ENCODE measurements at places on chromosomes 7 and 10.

DNA sequence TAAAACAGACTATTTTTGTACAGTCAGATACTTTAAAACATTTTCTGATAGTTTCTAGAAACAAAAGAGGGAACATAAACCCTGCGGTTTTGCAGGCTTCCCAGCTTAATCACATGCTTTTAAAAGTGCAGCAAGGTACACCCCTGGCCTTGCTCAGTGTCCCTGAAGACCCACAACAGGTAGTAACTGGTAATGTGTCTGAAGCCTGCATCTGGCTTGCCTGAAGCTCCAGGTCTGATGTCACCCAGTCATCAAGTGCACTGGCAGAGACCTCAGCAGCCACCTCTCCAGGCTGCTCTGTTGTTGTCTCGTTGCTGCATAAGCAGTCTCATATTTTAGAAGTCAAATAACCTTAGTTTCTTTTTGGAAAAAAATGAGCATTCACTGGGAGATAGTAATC lies 376.1 kb upstream of the MTPN start:
- H3K27me3 ChIP-seq, result no peaks in the 10 kb centered on the region
- H3K4me3 ChIP-seq, result no peak overlapping the region
- no peak overlapping the region for H3K27ac ChIP-seq
- no peaks in the 10 kb centered on the region for H3K4me1 ChIP-seq

DNA sequence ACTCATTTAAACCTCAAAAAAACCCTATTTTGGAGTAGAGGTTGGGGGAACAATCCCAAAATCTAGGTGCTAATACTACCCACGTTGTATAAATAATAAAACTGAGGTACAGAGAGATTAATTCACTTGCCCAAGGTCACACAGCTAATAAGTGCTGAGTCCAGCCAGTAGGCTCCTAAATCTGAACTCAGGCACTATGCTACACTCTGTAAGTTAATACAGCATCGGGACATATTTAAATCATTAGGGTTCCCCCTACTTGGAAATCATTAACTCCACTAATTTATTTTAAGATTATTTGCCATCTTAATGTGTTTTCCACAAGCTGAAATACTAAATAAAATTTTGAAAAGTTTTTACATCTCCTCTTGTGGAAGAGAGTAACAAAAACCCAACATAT lies 24.2 kb downstream of the PIP4K2A start:
- no peaks in the 10 kb centered on the region for H3K27me3 ChIP-seq
- no peaks in the 10 kb centered on the region for H3K36me3 ChIP-seq
- DNase-seq, result no peak
- no peak overlapping the region for H3K27ac ChIP-seq
- H3K4me3 ChIP-seq, result no peak overlapping the region

DNA sequence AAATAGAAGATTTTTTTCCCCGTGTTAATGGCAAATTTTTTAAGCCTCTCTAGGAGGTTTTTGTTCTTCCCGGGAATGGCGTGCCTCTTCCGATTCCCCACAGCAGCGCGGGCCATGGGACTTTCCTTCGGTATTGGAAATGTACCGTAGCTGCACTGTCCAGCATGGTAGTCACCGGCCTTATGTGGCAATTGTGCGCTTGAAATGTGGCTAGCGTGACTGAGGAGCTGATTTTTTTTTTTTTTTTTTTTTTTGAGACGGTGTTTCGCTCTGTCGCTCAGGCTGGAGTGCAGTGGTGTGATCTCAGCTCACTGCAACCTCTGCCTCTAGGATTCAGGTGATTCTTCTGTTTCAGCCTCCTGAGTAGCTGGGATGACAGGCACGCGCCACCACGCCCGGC lies 938 bp upstream of the TCTN3 start:
- H3K36me3 ChIP-seq, result peaks cover 21% of the 10 kb centered on the region
- peak overlapping the region; percentile 69 for H3K27ac ChIP-seq

DNA sequence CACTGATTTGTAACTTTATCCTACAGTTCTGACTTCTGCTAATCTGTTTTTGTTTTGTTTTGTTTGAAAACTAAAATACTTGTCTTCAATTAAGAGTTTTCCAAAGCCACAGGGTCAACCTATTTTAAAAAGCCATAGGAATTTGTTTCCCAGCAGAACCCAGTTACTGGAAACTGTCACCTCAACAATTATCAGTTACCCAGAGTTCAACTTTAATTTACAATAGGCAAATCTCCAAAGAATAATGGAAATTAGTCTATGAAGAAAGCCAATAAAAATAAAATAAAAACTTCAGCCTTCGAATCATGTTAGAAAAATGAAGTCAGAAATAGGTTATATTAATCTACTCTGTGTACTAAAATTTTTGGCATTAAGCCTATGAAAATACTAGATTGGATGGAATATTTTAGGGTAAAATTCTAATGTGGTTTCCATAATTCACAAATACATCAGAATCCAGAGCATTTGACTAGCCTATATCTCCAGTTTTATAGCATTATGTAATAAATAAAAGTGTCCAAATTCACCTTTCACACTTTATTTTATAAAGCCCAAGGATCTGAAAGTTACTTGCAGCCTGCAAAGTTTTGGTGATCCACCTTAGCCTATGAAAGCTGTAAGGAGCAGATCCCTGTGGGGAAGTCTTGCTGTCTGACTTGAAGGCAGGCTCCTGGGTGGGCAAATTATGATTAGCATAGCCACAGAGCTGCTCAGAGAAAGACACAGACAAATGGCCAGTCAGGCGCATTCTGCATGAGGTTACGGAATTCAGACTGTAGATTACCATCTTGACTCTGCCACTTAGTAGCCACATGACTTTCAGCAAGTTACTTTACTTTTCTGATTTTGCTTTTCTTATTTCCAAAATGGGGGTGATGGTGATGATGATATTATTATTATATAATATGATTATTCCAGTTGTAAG lies 250.0 kb upstream of the HGF start:
- no peak for DNase-seq
- H3K36me3 ChIP-seq, result no peaks in the 10 kb centered on the region
- H3K4me1 ChIP-seq, result no peaks in the 10 kb centered on the region
- H3K27me3 ChIP-seq, result no peaks in the 10 kb centered on the region
- H3K4me3 ChIP-seq, result no peak overlapping the region
- H3K27ac ChIP-seq, result no peak overlapping the region

- no peak overlapping the region for H3K4me3 ChIP-seq
- no peak overlapping the region for H3K27ac ChIP-seq
- H3K4me1 ChIP-seq, result no peaks in the 10 kb centered on the region
- no peak for DNase-seq
- H3K36me3 ChIP-seq, result no peaks in the 10 kb centered on the region
- no peaks in the 10 kb centered on the region for H3K27me3 ChIP-seq
Observed at GRCh38 chr10:49112851-49113250, 2.5 kb downstream of the VSTM4 start.

DNA sequence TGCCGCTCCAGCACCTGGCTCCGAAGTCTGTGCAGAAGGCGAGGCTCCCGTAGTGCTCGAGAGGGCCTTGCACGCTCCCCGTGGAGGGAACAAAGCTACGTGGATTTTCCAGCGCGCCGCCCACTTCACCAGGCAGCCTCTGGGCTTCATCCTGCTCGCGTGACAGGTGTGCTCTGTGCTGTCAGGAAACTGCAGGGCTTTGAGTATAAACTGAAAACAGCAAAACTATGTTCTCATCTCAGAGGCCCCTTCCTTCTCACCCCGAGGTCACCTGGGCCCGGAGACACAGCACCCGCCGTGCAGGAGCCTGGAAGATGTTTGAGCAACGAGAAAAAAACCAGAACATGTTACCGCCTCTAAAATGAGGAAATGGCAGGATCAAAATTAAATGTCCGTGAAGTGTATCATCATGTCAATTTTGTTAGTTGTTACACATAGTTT lies 17.6 kb upstream of the GPR146 start:
- H3K4me1 ChIP-seq, result no peaks in the 10 kb centered on the region
- H3K4me3 ChIP-seq, result no peak overlapping the region
- H3K27ac ChIP-seq, result no peak overlapping the region
- no peaks in the 10 kb centered on the region for H3K36me3 ChIP-seq
- DNase-seq, result no peak
- H3K27me3 ChIP-seq, result no peaks in the 10 kb centered on the region

DNA sequence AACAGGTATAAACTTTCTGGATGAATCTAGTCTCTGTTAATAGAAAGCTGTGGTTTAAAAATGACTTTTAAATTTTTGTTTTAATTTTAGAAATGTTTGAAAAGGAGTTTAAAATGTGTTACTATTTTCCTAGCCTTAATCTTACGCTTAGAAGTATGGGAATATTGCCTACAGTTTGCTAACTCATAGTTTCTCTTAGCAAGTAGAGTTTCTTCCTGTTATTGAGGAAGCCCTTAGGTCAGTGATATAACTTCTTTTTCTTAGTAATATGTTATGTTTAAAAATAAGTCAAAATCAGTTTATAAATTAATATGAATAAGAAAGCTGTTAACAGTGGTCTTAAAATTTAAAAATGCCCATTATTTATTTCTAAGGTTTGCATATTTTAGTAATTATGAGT lies 3.1 kb downstream of the STARD3NL start:
- no peak for DNase-seq
- no peak overlapping the region for H3K4me3 ChIP-seq
- H3K27me3 ChIP-seq, result no peaks in the 10 kb centered on the region
- no peak overlapping the region for H3K27ac ChIP-seq

- peaks cover 50% of the 10 kb centered on the region for H3K4me1 ChIP-seq
- H3K36me3 ChIP-seq, result no peaks in the 10 kb centered on the region
- no peaks in the 10 kb centered on the region for H3K27me3 ChIP-seq
- DNase-seq, result no peak
- H3K27ac ChIP-seq, result no peak overlapping the region
- H3K4me3 ChIP-seq, result no peak overlapping the region
Observed at GRCh38 chr7:130419658-130420057, 21.2 kb downstream of the CEP41 start.

DNA sequence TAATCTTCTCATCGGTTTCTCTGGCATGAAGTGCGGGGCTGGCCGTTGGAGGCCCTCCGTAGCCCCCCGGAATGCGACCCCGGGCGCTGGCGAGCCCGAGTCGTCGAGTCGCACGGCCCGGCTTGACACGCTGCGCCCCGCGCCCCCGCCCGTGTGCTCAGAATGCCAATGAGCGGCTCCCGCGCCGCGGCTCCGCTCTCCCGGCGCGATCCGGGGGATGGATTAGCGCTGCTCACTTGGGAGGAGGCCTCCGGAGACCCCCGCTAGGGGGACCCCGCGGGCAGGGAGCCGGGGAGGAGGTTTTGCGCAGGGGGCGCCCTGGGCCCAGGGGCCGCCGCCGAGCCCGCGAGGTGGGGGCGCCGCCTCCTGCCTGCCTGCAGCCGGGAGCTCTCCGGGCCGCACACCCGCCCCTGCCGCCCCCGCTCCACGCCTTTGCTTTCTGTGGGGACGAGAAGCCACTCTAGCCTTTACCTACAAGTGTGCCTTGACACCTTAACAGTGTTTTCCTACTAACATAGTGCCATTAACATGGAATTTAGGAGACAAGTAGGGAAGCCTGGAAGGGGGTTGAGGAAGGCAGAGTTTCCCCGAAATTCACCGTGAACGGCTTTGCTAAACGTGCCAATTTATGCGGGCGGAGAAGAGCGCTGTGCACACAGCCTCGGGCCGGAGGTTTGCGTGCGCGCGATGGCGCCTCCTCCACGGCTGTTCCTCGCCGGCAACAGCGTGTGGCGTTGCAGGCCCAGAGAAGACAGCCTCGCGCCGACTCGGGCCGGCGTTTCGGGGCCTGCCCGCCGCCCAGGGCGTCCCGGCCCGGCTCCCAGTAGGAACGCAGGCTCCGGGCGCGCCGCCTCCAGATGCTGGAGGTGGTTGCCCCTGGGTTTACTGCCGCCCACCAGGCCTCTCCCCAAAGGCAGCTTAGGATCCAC lies 7.1 kb downstream of the SHH start:
- no peak overlapping the region for H3K27ac ChIP-seq
- no peaks in the 10 kb centered on the region for H3K36me3 ChIP-seq
- peaks cover 9% of the 10 kb centered on the region for H3K27me3 ChIP-seq
- DNase-seq, result no peak
- no peak overlapping the region for H3K4me3 ChIP-seq

GRCh38 chr7:11848251-11848650 lies 16.3 kb upstream of the THSD7A start:
- H3K4me1 ChIP-seq, result no peaks in the 10 kb centered on the region
- no peak for DNase-seq
- H3K36me3 ChIP-seq, result no peaks in the 10 kb centered on the region

DNA sequence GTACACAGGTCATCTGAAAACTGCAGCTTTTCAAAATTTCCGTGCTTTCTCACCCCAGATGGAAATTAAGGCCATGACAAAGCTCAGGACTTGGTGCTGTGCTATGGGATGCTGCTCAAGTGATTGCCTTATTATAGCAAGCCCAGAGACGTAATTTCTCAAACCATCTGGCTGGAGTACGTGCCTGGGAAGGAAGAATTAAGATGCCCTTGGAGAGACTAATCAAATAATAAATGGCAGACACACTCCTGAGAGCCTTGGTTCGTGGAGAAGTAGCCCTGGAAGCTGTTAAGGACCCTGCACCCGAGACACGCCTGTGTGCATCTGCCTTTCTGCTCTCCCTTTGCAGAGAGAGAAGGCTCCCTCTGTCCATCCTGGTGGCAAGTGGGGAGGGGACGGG lies 38.3 kb upstream of the PRLHR start:
- DNase-seq, result no peak
- H3K36me3 ChIP-seq, result no peaks in the 10 kb centered on the region
- H3K4me3 ChIP-seq, result no peak overlapping the region

GRCh38 chr7:38682606-38683005 lies 51.4 kb upstream of the AMPH start:
- no peak overlapping the region for H3K4me3 ChIP-seq
- peaks cover 4% of the 10 kb centered on the region for H3K27me3 ChIP-seq
- H3K27ac ChIP-seq, result no peak overlapping the region
- no peaks in the 10 kb centered on the region for H3K4me1 ChIP-seq
- H3K36me3 ChIP-seq, result no peaks in the 10 kb centered on the region

DNA sequence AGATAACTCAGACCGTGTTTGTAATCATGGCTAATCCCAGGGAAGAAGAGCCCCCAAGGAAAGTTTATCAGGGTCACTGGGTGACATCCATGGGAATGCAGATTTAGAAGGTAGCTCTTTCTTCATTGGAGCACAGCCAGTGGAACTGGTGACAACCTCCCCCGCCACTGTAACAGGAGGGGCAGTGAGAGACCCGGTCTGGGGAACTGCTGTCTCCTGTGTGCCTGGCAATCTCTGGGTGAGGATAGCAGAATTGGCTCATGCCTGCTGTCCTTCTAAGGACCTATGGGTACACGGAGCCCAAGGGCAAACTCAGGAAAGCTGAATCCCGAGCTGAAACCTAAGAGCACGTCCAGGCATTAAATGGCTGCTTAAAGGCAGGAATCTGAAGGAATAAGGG lies 341.6 kb downstream of the ABCA13 start:
- DNase-seq, result no peak
- no peaks in the 10 kb centered on the region for H3K4me1 ChIP-seq
- no peak overlapping the region for H3K4me3 ChIP-seq
- H3K36me3 ChIP-seq, result no peaks in the 10 kb centered on the region
- no peaks in the 10 kb centered on the region for H3K27me3 ChIP-seq

DNA sequence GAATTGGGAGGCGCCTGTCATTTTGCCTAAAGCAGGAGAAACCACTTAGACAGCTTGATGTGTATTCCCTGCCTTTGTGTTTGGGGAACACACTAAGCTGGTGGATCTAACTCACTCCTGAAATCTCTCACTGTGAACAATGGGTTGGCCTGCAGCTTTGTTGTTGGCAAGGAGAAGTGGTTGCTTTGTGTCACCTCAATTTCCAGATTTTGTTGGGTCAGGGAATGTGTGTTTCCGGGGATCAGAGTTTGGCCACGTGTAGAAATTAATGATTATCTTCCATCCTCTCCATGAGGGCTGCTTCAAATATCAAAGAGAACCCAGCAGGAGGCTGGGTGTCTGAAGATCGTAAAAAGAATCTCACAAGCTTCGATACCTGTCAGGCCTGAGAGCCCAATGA lies 27.8 kb downstream of the A1CF start:
- H3K4me1 ChIP-seq, result no peaks in the 10 kb centered on the region
- H3K27ac ChIP-seq, result no peak overlapping the region
- no peaks in the 10 kb centered on the region for H3K27me3 ChIP-seq
- H3K36me3 ChIP-seq, result no peaks in the 10 kb centered on the region
- DNase-seq, result no peak
